ENCODE measurements at places on chromosomes 7 and 10.

DNA sequence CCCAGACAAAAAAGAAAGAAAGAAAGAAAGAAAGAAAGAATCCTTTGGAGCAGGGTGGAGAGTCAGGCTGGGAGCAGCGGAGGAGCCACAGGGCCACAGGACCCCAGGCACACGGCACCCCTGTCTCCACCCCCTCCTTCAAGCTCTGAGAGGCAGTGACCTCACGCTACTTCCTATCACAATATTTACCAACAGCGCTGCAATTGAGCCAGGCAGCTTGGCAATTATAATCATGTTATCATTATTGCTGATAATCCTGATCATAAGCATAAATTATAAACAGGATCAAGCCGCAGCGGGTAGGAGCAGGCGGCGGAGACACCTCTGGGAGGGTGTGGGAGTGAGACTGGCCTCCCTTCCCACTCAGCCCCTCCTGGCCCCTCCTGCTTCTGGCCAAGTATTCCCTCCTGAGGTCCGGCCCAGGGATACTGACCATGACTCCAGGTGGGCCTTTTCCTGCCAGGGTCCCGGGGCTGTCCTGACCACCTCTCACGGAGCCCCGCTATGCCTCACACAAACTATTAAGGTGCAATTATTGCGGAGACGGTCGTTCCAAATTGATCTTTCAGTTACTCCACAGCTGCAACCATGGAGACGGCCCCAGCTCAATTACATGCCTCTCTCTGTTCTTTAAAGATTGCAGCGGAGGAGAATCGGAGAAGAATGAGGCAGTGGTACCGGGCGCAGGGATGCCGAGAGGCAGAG lies 10.0 kb upstream of the GTF2IRD1 start:
- no peak for DNase-seq

DNA sequence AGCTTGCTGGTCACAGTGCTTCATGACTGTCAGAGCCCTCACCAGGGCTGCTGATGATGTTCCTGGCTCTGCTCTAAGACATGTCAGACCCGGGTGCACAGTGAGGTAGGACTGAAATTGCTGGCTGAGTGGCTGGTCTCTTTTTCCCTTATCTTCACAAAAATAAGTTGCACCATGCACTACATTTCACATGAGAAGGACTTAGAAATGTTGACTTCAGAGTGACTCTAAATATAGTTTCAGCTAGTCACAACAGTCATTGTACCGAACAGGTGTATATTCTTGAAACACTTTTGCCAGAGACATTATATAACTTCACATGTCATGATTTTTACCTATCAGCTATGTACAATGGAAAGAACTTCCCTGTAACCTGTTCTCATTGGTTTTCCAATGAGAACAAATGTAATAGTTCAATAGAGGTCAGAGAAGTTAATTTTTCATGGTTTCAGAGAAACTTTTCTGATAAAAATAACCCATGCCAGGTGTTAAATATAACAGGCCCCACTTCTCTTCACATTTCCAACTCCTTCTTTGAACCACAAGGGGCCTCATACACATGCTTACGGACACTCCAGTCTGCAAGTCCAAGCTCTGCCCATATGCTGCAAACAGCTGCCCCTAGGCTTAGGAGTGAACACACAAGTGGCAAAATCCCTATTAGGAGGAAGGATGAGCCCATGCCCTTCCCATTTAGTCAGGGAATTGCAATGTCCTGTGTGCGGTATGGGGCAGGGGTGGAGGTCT lies 115.6 kb downstream of the CDK6 start:
- no peak for DNase-seq

GRCh38 chr7:84921154-84921553 lies 265.7 kb downstream of the SEMA3D start:
- no peak for DNase-seq

- DNase-seq: no peak
Observed at GRCh38 chr7:156504006-156504405, 136.6 kb upstream of the RNF32 start.

- DNase-seq: no peak
Observed at GRCh38 chr7:19899529-19899928, 126.1 kb upstream of the TMEM196 start.

DNA sequence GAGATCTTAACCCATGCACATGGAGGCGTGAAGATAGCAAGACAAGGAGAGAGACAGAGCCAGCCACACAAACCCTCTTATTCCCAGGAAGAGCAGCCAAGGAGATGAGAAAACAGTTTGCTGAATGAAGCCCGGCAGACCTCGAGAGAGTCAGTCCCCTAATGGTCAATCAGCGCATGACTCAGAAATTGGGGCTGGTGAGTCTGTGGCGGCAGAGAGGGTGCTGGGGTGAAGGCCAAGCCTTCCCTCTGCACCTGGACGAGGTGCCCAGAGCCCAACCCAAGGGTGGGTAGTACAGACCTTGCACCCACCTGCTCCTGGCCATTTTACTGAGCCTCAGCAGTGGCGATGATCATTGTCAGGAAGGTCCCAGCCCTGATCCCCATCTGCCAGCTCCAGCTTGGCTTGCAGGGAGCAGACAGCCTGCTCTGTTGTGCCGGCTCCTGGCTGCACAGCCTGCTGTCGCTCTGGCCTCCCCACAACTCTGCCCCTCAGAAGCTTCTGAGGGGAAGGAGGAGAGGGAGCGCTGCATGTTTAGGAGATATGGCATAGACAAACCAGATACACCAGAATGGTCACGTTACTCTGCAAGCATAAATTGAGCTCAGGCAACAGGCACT lies 256.6 kb downstream of the RPS24 start:
- no peak for DNase-seq

GRCh38 chr7:47816647-47817046 lies 131.6 kb downstream of the PKD1L1 start:
- no peak for DNase-seq

GRCh38 chr10:28355376-28355775 lies 52.5 kb upstream of the MPP7 start:
- no peak for DNase-seq

- no peak for DNase-seq
Observed at GRCh38 chr7:100369105-100369504, 4.2 kb upstream of the PILRA start.

- no peak for DNase-seq
Observed at GRCh38 chr7:130838738-130839137, 104.7 kb upstream of the KLF14 start.

DNA sequence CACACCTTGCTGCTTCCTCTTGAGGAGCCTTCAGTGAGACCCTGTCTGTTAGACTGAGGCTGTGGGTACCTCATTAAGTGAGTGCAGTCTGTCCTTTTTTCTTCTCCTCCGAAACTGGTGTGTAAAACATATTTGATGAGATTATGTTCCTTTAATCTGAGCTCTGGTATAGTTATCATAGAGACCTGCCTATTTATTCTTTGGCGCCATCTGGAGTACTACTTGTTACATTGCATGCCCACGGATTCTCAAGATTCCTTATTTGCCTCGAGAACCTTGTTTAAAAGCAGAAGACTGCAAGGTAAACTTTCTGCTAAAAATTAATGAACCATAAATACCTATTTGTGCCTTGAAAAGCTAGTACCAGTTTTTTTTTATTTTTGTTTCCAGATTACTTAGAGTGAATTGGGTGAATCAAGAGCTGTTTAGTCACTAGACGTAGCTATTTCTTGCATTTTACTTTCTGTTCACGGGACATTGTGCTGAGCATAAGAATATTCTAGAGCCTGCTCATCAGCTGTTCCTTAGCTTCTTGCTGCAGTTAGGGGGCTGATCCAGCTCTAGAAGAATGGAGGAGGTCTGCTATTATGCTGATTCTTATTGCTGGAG lies 16.9 kb upstream of the STMP1 start:
- DNase-seq: no peak

DNA sequence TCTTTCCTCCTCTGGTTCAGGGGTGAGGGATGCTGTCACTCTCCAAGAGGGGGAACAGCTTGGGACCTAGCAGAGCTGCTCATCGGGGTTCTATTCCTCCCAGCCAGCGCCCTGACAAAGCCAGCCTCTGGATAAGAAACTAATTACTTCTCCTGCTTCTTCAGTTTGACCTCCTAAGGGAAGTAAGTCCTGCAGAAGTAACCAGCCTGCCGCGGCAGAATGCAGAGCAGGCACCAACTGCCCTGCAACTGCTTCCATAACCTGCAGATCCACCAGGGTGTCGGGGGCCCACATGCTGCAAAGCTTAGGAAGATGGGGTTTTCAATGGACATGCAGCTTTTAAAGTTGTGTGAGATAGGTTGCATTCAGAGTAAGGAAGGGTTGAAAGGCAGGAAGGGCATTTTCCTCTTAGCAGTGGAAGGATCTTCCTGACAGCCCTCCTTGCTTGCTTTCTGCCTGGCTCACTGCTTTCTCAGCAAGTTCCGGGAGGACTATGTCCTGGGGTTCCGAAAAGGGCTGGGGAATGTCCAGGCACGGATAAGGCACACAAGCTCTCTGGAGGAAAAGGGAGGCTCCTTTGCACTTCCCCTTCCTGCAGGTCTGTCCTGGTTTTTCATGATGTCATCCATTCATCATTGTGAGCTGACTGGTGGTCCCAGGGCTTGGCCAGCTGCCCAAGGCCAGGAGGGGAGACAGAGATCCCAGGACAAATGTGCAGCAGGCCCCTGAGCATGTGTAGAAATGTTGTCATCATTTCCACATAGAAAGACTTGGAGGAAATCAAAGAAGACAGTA lies 24.3 kb upstream of the CALU start:
- no peak for DNase-seq

GRCh38 chr10:32901815-32902214 lies 56.2 kb downstream of the ITGB1 start:
- DNase-seq: no peak

GRCh38 chr10:97849687-97850402 lies at the start of gene GOLGA7B:
GOLGA7B (plus strand) TSS chr10:97849843; CDS start chr10:97850304, 461 bp downstream.
- DNase-seq: peak; percentile 68

DNA sequence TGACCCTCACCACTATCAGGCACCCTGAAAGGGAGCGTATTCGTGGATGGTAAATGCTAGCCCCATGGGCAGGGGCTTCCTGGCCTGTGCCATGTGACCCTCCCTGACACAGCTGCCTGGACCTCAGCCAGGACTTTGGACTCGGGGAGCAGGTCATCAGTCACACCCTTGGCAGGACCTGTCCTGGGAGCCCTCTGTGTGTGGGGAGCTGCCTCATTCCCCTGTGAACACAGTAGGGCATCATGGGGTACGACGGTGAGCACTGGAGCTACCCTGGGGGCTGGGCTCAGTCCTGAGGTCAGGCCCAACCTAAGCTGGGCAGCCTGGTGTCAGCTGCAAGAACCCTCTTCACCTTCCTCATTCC lies 129.3 kb upstream of the FAM20C start:
- no peak for DNase-seq

DNA sequence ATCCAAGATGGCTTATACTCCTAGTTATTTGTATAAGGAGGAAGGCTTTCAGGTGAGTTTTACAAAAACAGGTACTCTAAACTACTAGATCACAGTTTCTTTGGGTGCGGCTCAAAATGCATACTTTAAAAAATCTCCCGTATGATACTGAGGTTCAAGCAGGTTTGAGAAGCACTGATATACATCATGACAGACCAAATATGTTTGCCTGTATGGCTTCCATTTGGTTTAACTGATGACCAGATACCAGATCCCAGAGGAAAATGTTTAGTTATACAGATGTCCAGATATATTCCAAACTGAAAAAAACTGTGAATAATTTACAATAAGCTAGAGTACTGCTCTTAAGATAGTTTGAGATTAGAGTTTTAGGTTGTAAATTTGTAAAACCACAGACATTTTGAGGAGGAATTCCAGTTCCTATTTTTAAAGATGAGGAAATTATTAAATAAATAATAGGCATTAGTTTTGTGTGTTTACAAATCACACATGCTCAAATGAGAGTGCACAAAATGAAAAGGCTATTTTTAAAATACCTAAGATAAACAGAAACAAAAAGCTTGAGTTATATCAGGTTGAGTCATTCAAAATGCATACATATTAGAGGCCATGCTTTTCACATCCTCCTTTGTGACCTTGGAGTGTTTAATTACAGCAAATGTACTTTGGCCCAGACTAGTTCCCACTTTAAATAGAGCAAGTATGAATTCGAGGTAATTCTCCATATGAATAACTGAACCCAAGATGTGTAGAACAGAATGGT lies 60.5 kb downstream of the SEMA3C start:
- DNase-seq: no peak

GRCh38 chr10:60476451-60476850 lies 86.8 kb upstream of the ANK3 start:
- no peak for DNase-seq
